Activated T-helper 2 cell treated with anti-CD3 and anti-CD28 coated beads, Interferon-gamma antibody, Interleukin-2, Interleukin-4, amounts not matched to agents 10 μg/mL and 5 μg/mL and 100 μg/mL, durations not matched to agents 14 hours and 24 hours and 36 hours (primary cell): ENCODE measurements at places on chromosomes 16 and 17.
A peak's percentile ranks its signal among the peaks of the same experiment; 100 is the strongest.

GRCh38 chr16:58029410-58029809 lies 3.9 kb downstream of the MMP15 start:
- no peak for DNase-seq
- H3K36me3 ChIP-seq, result no peaks in the 10 kb centered on the region
- no peak overlapping the region for H3K4me3 ChIP-seq
- H3K27me3 ChIP-seq, result peaks cover 17% of the 10 kb centered on the region
- no peak overlapping the region for H3K27ac ChIP-seq

DNA sequence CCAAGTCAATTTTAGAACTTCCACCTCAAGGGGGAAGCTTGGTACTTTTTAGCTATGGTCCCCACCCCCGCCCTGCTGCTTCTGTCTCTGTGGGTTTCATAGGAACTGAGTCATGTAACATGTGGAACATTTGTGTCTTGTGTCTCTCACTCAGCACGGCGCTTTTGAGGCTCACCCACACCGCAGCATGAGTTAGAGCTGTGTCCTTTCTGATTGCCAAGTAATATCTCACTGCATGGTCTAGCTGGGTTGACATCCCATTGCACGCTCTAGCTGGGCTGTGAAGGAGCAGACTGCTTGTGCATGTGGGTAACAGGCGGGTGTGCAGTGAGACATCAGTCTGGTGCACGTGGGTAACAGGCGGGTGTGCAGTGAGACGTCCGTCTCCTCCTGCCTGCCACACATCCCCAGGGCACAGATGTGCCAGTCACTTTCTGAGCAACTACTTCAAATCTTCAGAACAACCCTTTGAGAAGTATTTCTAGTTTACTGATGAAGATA lies 26.4 kb upstream of the SLC7A5 start:
- H3K4me3 ChIP-seq, result peak overlapping the region; percentile 73
- peak overlapping the region; percentile 100 for H3K27ac ChIP-seq

GRCh38 chr17:63838631-63839171 lies 3.8 kb downstream of the SMARCD2 start:
- H3K4me1 ChIP-seq, result peaks cover 28% of the 10 kb centered on the region
- no peak for DNase-seq
- peak overlapping the region; percentile 26 for H3K4me3 ChIP-seq
- H3K27me3 ChIP-seq, result no peaks in the 10 kb centered on the region
- peaks cover 51% of the 10 kb centered on the region for H3K36me3 ChIP-seq

- no peak overlapping the region for H3K27ac ChIP-seq
- H3K36me3 ChIP-seq, result no peaks in the 10 kb centered on the region
- DNase-seq, result no peak
- no peaks in the 10 kb centered on the region for H3K4me1 ChIP-seq
- H3K27me3 ChIP-seq, result no peaks in the 10 kb centered on the region
- no peak overlapping the region for H3K4me3 ChIP-seq
Observed at GRCh38 chr16:78289373-78289772, 189.9 kb downstream of the WWOX start.

GRCh38 chr17:36703860-36704266 lies 102.5 kb downstream of the MRM1 start:
- H3K4me3 ChIP-seq, result no peak overlapping the region
- H3K4me1 ChIP-seq, result peaks cover 1% of the 10 kb centered on the region
- peak; percentile 56 for DNase-seq
- H3K27ac ChIP-seq, result no peak overlapping the region
